ENCODE measurements at places on chromosomes 16 and 17.

DNA sequence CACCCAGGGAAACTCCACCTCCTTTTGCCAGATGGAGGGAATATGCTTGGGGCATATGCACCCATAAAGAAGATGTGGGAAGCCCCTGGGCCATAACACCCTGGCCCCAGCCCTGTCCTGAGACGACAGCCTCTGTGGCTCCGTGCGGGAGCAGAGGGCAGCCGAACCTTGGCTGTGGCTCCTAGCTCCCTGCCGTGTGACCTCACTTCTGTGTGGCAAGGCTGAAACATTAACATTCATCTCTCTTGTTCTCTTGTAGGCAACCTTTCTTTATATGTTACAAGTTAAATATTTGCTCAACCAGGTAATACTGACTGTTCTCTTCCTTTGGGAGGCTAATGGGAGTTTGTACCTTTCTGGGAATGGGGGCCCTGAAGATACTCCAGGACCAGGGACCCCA, 17.5 kb downstream of the SLC47A1 start:
- no peak for DNase-seq

- DNase-seq, result no peak
Observed at GRCh38 chr16:30846649-30847402, 47.1 kb downstream of the BCL7C start.

DNA sequence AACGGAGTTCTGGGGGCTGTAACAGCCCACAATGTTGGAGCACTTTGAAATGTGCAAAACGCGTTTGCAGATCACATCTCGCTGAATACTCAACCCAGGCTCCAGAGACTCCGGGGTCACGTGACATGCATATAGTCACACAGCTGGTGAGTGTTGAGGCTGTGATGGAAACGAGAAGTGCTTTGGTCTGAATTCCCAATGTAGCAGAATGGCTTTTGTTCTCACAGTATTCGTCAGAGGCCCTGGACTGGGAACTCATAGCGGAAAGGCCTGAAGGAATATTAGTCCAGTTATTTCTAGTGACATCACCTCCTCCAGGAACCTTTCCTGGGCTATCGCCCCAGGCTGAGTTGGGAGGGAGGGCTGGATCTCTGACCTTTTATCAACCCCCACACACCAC, 95.8 kb upstream of the CRHR1 start:
- DNase-seq, result no peak

- DNase-seq, result no peak
Observed at GRCh38 chr17:62140836-62141235, 75.8 kb upstream of the MED13 start.

GRCh38 chr16:63714876-63715275, 1407.0 kb downstream of the CDH11 start:
- DNase-seq, result peak; percentile 62
